NCI-H146 (cell line): ENCODE measurements at places on chromosomes 13 and 19.

DNA sequence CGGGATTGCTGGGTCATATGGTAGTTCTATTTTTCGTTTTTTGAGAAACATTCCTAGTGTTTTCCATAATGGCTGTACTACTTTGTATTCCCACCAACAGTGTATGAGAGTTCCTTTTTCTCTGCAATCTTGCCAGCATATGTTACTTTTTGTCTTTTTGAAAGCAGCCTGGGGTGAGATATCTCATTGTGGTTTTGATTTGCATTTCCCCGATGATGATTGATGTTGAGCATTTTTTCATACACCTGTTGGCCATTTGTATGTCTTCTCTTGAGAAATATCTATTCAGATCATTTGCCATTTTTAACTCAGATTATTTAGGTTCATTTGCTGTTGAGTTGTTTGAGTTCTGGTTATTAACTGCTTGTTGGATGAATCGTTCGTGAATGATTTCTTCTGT lies 18.5 kb upstream of the ATP12A start:
- no peak for DNase-seq

- no peak for DNase-seq
Measured at GRCh38 chr19:4923276-4923747, 14.0 kb downstream of the UHRF1 start.

DNA sequence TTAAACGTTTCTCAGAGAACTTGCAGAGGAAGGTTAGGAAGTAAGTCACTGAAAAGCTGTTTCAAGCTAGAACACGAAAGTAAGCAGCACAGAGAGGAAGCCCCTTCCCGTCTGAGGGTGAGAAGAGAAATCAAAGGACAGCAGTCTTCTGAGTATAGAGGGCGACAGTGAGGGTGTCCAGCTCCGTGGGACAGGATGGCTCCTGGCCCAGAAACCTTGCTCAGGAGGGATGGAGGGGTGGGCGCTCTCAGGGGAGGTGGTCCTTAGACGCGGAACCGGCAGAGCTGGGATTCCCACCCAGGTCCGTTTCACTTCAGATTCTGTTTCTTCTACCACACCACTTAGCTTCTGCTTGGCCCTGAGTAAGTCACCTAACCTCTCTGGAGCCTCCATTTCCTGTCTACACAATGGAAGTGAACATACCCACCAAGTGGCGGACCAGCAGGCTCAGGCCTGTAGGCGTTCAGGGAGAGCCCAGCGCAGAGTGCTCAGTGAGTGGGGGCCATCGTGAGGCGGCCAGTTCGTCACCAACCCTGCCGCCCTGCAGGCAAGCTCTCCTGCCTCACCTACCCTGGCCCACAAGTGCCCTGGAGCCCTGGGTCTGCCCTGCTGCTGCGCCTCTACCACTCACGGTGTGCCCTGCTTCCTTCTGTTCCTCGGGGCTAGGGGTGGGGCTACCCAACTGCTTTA lies 5.5 kb upstream of the RSPH6A start:
- DNase-seq = no peak

DNA sequence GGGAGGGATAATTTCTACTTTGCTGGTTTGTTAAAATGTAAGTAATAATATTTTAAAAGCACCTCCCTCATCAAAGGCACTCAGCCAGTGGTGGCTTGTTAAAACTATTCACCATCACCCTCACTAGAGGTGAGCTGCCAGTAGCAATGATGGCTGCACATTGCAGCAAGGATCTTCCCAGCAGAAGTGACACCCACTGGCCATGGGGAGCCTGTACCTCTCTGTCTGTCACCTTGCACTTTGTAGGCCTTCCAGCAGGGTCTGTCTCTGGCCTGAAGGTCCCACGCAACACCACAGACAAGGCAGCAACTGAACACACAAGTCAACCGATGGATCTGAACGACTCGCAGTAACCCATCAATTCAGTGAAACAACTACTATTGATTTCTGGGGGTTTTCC lies 47.3 kb upstream of the C13orf42 start:
- no peak for DNase-seq

DNA sequence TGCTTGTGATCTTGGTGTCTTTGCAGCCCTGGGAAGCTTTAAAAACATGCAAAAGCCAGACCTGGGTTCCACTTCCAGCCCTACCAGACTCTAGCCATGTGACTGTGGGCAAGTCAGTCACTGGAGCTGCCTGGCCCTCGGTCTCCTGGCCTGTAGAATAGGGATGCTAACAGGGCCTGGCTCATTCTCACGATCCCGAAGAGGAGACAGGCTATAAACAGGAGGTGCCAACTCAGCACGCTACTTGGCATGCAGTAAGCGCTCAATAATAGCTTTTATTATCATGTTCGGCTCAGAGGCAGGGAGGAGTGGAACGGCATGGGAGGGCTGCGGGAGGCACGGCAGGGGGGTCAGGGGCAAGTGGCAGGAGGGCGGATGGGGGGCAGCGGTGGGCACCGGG lies 1.7 kb downstream of the CTXN1 start:
- DNase-seq = no peak

DNA sequence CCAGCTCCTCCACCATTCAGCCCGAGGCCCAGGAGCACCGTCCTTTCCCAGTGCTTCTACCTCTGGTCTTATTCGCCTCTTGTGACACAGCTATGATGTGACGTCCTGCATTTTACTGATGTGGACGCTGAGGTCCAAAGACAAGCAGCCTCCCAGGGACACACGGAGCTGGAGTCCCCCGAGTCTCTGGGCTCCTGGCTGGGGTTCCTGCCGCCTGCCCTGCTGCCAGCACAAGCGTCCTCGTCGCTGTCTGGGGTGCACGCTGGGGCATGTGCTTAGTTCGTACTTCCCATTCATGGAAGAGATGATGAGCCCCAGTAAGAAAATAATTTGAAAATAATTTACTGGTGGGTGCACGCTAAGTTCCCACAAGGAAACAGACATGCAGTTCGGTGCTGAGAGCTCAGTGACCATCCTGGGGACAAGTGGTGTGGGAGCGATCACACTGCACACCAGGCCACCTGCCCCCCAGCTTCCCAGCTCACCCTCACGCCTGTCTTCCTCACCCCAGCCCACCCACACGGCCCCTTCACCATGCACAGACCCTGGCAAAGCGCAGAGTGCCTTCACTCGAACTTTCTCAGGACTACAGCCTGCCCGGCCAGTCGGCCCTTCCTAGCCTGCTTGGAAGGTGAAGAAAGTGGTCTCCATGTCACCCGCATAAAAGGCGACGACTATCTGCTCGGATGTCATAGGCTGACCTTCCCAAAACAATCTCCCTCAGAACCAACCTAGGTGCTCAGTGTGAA lies 14.2 kb upstream of the CFAP97D2 start:
- no peak for DNase-seq

- DNase-seq = peak; percentile 91
Measured at GRCh38 chr13:26663791-26664190, 96.8 kb downstream of the GPR12 start.

- no peak for DNase-seq
Measured at GRCh38 chr19:8515317-8515716, 1.4 kb upstream of the ZNF414 start.

GRCh38 chr13:98450026-98450425 lies 126.9 kb downstream of the STK24 start:
- no peak for DNase-seq

GRCh38 chr19:48713041-48713863 lies 6.3 kb downstream of the MAMSTR start:
- peak; percentile 32 for DNase-seq

DNA sequence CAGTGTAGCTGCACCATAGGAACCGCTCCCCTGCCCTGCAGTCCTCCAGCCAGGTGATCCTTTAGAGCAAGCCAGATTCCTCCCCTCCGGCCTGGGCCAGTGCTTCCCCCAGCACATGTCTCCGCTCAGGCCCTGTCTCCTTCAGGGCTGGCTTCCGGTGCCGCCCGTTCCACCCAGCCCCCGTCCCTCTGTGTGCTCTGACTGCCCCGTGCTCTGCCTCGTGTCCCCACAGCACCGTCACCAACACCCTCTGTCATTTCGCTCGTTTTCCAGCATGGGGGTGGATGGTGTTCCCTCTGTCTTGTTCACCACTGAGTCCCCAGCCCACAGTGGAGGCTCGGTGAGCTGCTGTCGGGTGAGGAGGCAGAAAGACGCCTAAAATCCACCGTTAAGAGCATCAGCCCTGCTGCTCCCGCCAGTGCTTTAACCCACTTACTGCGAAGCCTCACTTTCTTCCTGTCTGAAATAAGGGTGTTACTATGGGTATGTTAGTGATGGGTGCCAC lies 54.5 kb downstream of the TSSK6 start:
- no peak for DNase-seq

DNA sequence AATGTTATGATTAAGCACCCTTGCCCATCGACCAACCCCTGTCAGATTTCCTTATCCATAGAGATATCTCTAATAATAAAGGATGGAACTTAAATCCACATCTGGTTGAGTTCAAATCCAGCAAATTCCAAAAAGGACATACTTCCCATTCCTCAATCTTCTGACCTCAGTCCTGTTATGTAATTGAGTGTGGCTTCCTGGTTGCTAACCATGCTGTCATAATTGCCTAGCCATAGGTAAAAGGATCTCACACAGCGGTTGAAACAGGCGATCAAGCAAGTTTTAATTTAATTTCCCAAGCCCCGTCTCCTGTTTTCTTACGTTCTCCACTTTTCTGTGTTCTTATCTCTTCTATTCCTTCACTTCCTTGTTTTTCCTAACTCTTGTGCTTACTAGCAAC lies 550.3 kb downstream of the GPC6 start:
- no peak for DNase-seq

GRCh38 chr19:14837391-14837790 lies 2.4 kb upstream of the OR7A5 start:
- DNase-seq = no peak

- DNase-seq = no peak
Measured at GRCh38 chr19:12975221-12975741, 5.9 kb downstream of the DAND5 start.

- no peak for DNase-seq
Measured at GRCh38 chr19:4969772-4970531, 1.0 kb downstream of the KDM4B start.
